Activated naive CD8-positive, alpha-beta T cell treated with anti-CD3 and anti-CD28 coated beads, Interleukin-2, amount 10 ng/mL, durations not matched to agents 7 days and 5 days (primary cell): ENCODE measurements at places on chromosomes 7 and 10. TPM values are rescaled to one million over a fixed set of nuclear protein-coding genes. Genes with fewer than 3 reads are reported as not detected.

DNA sequence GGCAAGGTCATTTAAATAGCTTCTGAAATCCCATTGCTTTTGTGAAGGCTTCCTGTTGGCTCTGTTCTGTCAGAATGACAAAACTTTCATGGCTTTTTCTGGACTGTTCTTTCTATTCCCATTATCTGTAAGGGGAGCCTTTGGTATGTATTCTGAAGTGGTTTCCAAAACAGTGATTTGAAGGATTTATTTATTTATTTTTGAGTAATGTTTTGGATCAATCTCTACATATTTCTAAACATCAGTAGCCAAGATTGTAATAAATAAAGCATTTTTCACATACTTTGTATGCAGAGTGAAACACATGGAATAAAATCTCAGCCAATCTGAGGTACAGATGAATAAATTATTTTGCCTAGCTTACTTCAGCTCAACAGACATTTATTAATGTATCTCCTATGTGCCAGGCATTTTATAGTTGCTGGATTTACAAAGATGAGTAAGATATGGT is 121.1 kb downstream of the BBS9 start:
- no peaks in the 10 kb centered on the region for H3K4me1 ChIP-seq
- H3K27me3 ChIP-seq, result no peaks in the 10 kb centered on the region

Gene ADRB1
- total RNA-seq, result 1.0 TPM

GRCh38 chr7:69620650-69621049 is 22.4 kb downstream of the AUTS2 start:
- H3K27me3 ChIP-seq, result peaks cover 27% of the 10 kb centered on the region
- DNase-seq, result no peak
- no peaks in the 10 kb centered on the region for H3K36me3 ChIP-seq
- H3K4me3 ChIP-seq, result no peak overlapping the region
- H3K4me1 ChIP-seq, result no peaks in the 10 kb centered on the region

DNA sequence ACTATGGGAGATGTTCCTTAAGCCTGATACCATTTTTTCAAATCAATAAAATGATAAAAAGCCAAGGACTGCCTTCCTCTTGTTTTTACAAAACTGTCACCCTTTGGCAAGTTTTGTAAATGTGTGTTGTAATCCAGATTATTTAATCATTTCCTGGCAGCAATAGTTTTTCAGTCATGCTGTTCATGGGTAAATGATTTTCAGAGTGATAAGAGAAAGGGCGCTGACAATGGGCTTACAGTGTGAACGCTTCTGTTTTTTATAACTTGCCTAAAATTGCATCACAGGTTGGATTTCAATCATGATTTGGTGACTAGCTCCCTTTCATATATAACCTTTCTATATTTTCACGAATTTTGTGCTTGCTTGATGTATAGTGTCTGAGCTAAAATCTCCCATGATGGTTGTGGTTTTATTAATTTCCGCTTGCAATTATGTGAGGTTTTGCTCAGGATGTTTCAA is 19.0 kb upstream of the DMBT1 start:
- no peak overlapping the region for H3K27ac ChIP-seq
- H3K27me3 ChIP-seq, result peaks cover 22% of the 10 kb centered on the region
- DNase-seq, result no peak

DNA sequence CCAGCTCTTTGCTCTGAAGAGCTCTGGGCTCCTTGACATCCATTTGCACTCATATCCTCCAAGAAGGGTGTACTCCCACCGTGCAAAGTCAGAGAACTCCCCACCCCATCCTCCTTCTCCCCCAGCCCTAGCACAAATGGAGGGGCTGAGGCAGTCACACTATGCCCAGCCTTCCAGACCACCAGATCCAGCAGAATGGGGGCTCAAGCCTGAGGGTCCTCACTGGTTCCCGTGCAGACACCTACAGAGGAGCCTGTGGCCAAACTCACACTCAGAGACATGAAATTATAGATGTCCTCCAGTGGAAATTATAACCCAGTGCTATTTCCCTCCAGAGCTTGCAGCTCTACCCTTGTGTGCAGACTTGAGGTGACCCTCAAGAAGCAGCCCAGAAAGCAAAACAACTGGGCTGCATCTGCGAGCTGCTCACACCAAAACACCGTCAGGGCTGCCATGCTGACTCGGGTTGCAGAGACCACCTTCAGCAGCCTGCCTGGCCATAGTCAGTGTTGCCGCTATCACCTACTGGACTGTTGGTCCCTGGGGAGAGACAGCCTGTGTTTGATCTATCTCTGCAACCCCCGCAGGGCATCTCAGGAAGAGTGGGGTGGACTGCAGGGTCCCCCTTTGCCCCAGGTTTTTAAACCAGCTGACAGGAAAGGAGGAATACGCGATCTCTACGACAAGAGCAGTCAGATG is 7.4 kb downstream of the ZNF488 start:
- no peak for DNase-seq
- H3K4me1 ChIP-seq, result peaks cover 9% of the 10 kb centered on the region
- H3K27ac ChIP-seq, result no peak overlapping the region
- H3K4me3 ChIP-seq, result no peak overlapping the region
- H3K27me3 ChIP-seq, result peaks cover 43% of the 10 kb centered on the region

Gene RBM33
- 119 TPM for total RNA-seq

GRCh38 chr10:18332484-18332883 is 192.3 kb downstream of the CACNB2 start:
- no peaks in the 10 kb centered on the region for H3K36me3 ChIP-seq
- H3K27me3 ChIP-seq, result no peaks in the 10 kb centered on the region
- no peak overlapping the region for H3K27ac ChIP-seq
- DNase-seq, result no peak
- no peaks in the 10 kb centered on the region for H3K4me1 ChIP-seq

DNA sequence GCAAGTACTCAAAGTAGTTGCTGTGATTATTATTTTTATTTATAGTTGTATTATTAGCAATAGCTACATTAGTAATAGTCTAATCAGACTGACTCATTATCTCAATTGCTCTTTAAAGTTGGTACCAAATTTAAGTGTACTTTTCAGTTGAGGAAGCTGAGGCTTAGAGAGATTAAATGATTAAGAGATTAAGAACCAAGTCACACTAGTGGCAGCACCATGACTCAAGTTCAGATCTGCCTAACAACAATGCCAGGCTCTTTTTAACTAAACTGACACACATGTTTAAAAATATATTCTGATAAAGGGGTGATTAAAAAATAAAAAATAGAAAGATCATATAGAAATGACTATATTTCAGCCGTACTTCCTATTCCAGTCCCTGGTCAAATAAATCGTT is 42.0 kb downstream of the FZD1 start:
- no peaks in the 10 kb centered on the region for H3K4me1 ChIP-seq
- H3K27me3 ChIP-seq, result peaks cover 4% of the 10 kb centered on the region
- H3K4me3 ChIP-seq, result no peak overlapping the region
- no peak overlapping the region for H3K27ac ChIP-seq
- H3K36me3 ChIP-seq, result no peaks in the 10 kb centered on the region
- no peak for DNase-seq

Gene SLC16A9
- 0.08 TPM for total RNA-seq
